ENCODE measurements at places on chromosomes 7 and 10. TPM values are rescaled to one million over a fixed set of nuclear protein-coding genes. Genes with fewer than 3 reads are reported as not detected.

NPC1L1 gene
- not detected for total RNA-seq

ZMIZ2 gene
- 6.5 TPM for total RNA-seq

BMPER gene
- total RNA-seq, result 0.09 TPM

BET1 gene
- 36.8 TPM for total RNA-seq

SMNDC1 gene
- total RNA-seq, result 5.8 TPM

BICC1 gene
- 12.2 TPM for total RNA-seq

UPK3B gene
- not detected for total RNA-seq

RASA4 gene
- total RNA-seq, result 7.7 TPM

CPEB3 gene
- total RNA-seq, result 0.46 TPM

DNA sequence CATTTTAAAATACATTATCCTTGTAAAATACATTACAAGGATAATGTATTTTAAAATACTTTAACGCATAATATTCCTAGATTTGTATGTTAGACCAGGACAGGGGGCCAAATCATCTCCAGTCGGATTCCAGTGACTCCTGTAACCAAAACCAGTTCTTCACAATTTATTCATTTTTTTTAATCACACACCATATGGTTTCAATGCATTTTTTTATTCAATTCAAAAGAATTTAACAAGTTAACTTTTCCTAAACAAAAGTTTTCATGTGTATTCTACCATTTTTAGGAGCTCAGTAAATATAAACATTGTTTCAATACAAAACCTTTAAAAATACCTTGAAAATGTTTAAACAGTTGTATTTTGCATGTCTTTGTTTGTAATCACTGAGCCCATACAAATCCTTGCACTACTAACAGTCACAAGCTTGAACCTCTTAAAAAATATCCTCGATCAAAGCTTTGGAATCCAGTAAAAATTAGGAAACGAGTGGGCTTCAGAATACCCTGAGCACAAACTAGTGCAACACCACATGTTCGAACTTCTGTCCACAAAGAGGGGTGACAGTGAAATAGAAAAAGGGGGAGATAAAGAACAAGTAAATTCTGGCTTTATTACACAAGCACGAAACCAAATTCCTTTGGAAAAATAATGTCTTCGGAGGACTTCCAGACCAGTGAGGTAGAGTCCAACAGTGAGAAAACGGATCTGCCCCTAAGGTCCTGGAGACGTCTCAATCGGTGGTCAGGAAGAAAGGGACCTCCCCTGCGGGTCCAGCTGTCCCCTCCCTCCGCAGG is 1.6 kb downstream of the CCDC71L start:
- no peak for DNase-seq

- no peak for DNase-seq
Observed at GRCh38 chr7:87806150-87806549, 70.0 kb downstream of the SLC25A40 start.

GRCh38 chr7:88396948-88397322 is 90.2 kb upstream of the STEAP4 start:
- no peak for DNase-seq

DNA sequence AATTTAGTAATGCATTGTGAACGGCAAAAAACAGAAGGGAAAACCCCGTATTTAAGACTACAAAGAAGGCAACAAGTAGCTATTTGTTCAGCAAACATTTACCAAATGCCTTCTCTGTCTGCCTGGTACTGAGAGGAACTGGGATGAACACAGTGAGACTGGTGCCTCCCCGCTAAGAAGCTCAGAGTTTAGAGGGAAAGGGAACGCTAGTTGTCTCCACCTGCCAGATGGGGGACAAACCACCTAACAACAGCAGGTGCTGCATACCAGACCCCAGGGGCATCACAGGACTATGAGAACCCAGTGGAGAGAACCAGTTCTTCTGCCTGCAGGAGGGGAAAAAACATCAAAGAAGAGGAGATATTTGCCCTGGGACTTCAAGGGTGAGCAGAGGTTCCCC is 147.1 kb downstream of the SLC25A13 start:
- DNase-seq, result no peak

DNA sequence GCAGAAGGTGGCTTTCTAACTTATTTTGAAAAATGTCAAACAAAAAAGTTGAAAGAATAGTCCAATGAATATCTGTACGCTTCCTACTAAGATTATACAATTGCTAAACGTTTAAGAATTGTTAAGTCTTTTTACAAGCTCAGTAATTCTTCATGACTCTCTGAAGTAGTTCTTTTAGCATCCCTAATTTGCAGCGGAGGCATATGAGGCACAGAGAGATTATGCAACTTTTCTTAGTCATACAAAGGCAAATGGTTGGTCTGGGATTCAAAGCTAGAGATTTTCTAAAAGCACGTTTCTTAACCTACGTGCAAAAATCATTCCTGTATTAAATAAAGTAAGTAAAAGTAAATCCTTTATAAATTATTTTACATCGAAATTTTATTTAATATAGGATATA is 254.2 kb downstream of the MAGI2 start:
- DNase-seq, result no peak

GRCh38 chr7:15234431-15234830 is 327.4 kb downstream of the AGMO start:
- DNase-seq, result no peak

DNA sequence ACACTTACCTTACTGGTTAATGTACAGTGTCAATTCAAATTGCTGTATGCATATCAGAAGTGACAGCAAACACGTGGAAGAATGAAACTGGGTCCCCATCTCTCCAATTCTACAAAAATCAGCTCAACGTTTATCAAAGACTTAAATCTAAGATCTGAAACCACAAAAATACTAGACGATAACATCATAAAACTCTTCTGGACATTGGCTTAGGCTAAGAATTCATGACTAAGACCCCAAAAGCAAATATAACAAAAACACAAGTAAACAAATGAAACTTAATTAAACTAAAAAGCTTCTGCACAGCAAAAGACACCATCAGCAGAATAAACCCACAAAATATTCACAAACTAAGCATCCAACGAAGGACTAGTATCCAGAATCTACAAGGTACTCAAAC is 35.9 kb upstream of the PFKP start:
- no peak for DNase-seq

DNA sequence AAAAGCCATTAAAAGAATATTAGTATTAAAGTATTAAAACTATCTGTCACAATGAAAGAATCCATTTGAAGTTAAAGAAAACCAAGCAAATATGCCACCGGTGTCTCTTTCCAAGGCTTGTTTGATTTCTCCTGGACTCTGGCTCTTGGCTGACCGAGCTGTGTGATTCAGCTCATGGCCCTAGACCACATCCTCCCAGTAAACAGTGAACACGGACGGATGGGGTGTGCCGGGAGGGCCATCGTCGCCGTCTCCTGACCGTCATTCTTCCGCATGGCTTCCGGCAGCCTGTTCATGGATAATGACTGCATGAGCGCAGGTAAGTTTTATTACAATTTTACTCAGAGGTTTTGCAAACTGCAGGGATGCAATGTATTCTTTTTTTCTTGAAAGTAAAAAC is 218.5 kb downstream of the DNAJB6 start:
- DNase-seq, result peak; percentile 94

DNA sequence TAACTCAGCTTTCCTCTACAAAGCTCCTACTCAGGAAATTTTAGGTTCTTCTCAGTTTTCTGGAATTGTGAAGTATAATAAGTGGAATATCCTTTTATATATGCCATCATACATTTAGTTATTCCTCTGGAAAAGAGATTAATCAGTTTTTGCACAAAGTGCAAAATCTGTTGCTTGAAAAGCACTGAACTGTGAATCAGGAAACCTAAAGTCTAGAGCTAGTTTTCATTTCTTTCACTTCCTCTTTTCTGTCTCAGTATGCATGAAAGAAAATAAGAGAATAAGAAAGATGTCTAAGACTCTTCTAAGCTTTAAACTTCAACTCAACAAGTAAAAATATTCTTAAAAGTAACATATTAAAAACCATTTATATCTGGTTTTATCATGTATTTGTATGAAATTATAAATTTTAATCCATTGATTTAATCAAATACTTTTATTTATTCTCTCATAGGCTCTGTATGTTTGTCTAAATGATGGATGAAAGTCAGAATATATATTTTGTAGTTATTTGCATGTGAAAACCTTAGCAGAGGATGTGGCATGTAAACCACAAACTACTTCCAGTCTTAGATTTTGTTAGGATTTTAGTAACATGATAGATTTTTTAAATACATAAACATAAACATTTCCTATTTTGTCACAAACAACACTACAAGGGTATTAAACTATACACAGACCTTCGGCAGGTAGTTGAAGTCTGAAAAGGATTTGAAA is 1073.0 kb downstream of the XPNPEP1 start:
- no peak for DNase-seq

GRCh38 chr7:107948645-107949442 is 54.1 kb downstream of the LAMB1 start:
- DNase-seq, result peak; percentile 94

GRCh38 chr7:45048748-45049147 is 40.0 kb downstream of the NACAD start:
- DNase-seq, result peak; percentile 28

DNA sequence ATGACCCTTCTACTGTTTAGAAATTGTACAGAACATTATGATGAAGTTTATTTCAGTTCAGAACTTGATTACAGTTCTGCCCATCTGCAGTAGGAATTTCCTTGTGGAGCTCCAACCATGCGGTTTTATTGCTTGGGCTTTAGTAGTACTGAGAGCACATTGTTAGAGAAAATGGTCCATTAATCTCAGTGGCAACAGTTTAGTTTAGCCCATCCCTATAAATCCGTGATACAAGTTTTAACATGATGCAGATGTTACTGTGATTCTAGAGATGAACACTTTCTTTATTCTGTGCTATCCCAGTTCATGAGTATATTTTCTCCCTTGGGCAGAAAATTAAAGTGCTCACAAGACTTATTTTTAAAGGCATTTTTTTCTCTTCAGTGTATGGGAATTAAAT is 84.8 kb upstream of the FZD8 start:
- no peak for DNase-seq

DNA sequence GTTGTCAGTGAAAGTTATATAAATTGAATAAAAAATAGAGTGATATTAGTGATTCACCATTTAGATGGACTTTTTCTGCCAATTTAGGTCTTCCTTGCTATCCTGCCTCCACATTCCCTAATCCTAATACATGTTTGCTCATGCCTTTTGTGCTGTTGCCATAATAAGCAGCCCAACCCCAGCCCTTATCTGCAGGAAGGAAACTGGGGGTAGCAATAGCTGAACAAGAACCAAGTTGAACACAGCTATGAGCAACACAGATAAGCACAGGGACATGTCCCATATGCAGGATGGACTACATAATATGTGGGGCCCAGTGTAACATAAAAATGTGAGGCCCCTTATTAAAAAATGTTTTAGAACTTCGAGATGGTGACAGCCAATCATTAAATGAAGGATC is 91.2 kb upstream of the AHR start:
- peak; percentile 58 for DNase-seq

DNA sequence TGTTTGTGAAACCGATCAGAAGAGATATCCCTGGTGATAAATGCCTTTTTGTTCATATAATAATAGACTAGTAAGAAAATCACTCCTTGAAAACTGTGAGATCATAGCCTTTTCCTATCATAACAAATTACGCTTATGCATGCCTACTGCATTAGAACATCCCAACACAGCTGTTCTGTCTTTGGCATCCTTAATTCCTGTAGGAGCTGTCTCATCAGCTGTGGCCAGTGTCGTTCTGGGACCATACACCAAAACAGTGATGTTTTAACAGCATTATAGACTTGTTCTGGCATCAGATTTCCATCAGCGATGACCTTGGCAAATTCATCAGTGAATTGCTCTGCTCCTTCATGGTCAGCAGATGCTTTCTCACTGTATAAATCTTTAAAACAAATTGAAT is 423.6 kb upstream of the LRGUK start:
- DNase-seq, result peak; percentile 59

DNA sequence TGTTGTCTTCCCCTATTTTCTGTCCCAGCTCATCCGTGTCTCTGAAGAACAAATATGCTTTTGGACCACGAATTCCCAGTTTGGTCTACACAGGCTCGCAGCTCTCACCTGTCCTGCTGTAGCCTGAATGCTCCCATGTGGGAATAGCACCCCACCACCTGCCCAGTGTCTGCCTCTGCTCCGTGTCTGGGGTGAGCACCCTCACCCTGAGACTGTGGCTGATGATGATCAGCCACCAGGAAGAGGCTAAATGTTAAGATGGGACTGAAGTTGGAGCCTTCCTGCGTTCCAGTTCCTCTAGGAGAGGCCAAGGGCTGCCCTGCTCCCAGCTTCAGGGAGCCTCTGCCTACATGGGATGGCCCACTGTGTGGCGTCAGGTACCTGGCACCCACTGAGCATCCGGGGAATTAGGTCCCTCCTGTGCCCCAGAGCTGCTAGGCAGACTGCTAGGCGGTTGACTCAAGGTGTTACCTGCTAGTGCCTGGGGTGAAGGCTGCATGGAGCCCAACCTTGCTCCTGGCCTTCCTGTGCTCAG is 3.7 kb downstream of the PGAM2 start:
- DNase-seq, result no peak

- DNase-seq, result no peak
Observed at GRCh38 chr7:68627247-68627864, 970.9 kb upstream of the AUTS2 start.

DNA sequence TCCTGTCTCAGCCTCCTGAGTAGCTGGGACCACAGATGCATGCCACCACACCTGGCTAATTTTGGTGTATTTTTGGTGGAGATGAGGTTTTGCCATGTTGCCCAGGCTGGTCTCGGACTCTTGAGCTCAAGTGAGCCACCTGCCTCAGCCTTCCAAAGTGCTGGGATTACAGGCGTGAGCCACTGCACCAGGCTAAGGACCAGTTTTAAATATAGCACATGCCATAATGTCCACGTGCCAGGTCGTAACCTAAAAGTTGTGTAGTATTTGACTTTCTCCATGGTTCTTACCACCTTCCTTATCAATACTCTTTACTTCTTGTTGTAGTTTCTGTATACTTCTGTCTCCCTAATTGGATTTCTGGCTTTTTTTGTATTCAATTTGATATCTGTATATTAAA is 13.3 kb downstream of the ANKIB1 start:
- no peak for DNase-seq

DNA sequence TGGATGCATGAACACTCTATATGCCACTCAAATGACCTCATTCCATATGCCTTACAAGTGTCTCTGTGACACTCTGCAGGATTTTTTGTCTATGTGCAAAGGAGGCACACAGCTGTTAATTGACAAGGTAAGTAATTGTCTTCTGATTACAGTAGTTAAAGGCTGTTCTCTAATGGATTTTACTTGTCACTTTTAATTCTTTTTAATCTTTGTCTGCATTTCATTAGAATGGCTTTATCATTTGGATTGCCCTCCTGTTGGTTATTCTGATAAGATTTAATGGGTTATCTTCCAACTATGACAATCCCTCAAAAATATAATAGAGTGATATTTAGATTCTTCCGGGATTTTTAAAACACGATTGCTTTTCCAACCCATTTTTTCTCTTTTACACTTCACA is 290.0 kb upstream of the TEX47 start:
- no peak for DNase-seq

GRCh38 chr7:153772966-153773365 is 279.2 kb upstream of the DPP6 start:
- DNase-seq, result no peak

- DNase-seq, result no peak
Observed at GRCh38 chr10:78568620-78569019, 500.1 kb upstream of the ZMIZ1 start.
